Neural crest cell (in vitro differentiated cells): ENCODE measurements at places on chromosomes 13 and 19.
A peak's percentile ranks its signal among the peaks of the same experiment; 100 is the strongest.

DNA sequence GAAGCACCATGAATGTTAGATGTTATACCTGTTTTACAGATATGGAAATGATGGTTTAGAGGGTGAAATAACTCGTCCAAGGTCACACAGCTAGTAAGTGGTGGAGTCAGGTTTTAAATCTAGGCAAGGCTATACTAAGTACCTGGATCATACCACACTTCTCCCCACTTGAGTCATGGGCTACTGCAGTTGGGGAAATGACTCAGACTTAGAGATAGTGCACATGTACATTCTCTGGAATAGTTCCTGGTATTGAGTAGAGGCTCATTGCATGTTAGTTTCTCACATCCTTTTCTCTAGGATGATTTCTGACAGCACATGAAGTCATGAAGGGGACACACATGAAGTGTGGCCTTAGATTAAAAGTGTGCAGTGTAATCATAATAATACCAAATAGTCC is 76.2 kb upstream of the TNFSF11 start:
- DNase-seq, result no peak

GRCh38 chr19:7385062-7385461 is 36.3 kb downstream of the ARHGEF18 start:
- DNase-seq, result no peak

GRCh38 chr19:17778251-17778967 is 16.5 kb upstream of the B3GNT3 start:
- peak; percentile 50 for DNase-seq

DNA sequence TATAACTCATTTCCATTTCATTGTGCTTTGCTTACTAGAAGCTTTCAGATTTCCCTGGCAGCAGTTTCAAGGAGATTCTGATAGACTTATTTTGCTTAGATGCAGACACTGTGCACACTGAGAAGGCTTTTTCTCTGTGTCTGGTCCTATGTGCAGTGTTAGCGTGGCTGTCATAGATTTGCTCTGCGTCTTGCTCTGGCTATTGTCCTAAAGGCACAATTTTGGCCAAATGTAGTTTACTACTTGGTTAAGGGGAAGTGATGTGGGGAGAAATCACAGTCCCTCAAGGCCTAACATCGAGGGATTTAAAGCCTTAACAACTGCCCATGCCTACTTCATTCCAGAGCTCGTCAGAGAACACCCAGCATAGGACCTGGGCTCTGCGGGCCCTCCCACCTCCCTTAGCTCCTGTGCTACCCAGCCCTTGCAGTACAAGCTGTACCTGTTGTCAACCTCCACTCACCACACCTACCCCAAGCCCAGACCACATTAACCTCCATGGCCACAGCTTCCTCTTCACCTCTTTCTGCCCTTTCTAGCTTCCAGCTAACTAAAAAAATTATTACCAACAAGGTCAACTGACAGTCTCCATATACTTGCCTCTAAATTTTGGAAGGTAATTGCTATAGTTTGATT is 38.9 kb upstream of the KATNAL1 start:
- DNase-seq, result no peak

DNA sequence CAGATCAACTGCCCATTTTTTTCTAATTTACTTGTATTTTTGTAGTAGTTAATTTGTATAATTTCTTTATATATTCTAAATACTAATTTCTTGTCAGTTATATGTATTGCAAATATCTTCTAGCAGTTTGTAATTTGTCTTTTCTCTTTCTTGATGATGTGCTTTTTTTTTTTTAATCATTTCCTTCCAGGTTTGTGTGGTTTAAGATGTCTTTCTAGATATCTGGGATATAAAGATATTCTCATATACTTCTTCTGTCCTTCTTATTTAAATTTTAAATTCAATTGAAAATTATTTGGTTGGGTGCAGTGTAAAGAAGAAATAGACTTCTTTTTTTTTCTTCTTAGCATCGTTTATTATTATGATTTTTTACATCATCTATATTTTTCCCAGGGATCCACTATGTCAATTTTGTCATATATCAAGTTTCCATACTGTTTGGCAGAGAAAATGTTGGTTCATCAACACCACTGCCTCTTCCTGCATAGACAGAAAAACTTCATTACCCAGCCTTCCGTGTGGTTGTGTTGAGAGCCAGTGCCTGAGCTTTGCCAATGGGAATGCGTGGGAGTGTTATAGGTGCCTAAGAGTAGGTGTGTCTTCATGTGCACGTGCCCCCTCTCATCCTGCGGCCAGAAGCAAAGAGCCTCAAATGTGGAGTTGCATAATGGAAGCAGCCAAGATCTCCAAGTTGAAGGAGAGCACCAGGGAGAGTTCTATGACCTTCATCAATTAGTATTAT is 15.8 kb downstream of the CPB2 start:
- DNase-seq, result no peak

- no peak for DNase-seq
Measured at GRCh38 chr13:32647926-32648325, 61.7 kb downstream of the PDS5B start.

GRCh38 chr13:75411924-75412537 is 69.9 kb downstream of the TBC1D4 start:
- DNase-seq, result no peak

- DNase-seq, result no peak
Measured at GRCh38 chr19:3818466-3818865, 32.3 kb upstream of the MATK start.

- no peak for DNase-seq
Measured at GRCh38 chr13:55788548-55788947, 1352.2 kb upstream of the PRR20A start.

- DNase-seq, result no peak
Measured at GRCh38 chr13:52067237-52067636, 42.7 kb downstream of the UTP14C start.

- no peak for DNase-seq
Measured at GRCh38 chr19:10655457-10656312, 1.5 kb downstream of the ILF3 start.

DNA sequence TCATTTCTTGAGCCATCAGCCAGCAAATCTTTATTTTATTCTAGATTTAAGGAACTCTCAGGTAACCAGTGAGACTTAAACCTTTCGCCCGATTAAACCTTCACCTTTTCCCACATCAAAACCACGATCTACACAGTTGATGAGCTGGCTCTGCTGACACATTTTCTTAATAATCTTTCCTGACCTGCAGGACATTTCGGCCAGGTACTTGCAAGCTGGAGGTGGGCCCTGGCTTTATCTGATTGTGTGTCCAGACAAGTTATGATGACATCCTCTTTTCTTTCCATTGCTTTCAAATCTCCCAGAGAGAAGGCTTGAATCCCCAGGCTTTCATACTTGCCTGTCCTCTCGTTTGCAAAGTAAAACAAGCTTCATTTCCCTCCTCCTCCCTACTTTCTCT is 144.2 kb downstream of the EFNB2 start:
- no peak for DNase-seq

DNA sequence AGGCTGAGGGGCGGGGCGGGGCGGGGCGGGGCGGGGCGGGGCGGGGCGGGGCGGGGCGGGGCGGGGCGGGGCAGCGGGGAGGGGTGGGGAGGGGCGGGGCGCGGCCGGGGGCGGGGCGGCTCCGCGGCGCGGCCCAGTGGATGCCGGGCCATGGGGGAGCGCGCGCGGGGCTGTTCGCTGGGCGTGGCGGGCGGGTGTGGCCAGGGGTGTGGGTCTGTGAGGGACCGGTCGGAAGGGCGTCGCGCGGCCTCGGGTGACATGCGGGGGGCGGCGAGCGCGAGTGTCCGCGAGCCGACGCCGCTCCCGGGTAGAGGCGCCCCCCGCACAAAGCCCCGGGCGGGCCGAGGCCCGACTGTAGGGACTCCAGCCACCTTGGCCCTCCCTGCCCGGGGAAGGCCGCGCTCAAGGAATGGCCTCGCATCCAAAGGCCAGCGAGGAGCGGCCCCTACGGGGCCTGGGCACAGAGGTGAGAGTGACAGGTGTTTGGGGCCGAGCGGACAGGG is at the start of gene ZFP28:
Gene ZFP28 (plus strand): TSS at position 188 of the 503 bp plus-strand sequence. CDS start 71 bp downstream, at position 259.
- peak; percentile 50 for DNase-seq

GRCh38 chr13:100738176-100738855 is 63.7 kb upstream of the TMTC4 start:
- DNase-seq, result no peak

DNA sequence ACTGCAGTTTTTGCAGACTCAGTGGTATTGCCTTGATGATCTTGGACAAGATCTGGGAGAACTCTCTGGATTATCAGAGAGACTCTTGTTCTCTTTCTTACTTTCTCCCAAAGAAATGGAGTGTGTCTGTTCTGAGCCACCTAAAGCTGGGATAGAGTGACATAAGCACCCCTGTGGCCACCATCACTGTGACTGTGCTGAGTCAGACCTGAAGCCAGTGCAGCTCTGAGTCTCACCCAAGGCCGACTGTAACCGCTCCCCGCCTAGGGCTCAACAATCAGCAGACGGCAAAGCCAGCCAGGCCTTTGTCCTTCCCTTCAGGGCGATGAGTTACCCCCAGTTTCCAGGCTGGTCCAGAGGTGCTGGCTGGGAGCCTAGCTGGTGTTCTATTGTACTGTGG is 795.6 kb downstream of the UQCRFS1 start:
- DNase-seq, result no peak

DNA sequence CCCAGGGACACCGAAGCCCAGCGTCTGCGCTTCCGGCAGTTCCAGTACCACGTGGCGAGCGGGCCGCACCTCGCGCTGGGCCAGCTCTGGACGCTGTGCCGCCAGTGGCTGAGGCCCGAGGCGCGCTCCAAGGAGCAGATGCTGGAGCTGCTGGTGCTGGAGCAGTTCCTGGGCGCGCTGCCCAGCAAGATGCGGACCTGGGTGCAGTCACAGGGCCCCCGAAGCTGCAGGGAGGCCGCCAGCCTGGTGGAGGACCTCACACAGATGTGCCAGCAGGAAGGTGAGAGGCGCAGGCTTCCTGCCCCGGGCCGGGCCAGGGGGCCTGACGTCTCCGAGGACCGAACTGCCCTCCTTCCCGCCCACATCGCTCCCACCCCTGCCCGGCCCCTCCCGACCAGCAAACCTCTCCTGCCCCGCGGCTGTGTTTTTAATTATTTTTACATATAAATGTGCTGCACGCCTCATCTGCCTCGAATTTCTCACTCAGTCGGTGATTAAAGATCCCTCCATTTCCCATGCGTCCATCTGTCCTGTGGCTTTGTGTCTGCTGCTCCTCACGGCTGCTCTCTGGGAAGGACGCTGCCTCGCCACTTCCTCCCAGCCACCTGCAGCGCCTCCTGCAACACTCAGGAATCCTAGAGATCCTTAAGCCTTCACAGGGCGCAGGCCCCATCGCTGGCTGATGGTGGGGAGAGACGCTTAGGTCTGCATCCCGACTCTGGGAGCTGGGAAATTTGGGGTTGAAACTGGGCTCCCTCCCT is 4.3 kb downstream of the ZSCAN1 start:
- DNase-seq, result no peak

DNA sequence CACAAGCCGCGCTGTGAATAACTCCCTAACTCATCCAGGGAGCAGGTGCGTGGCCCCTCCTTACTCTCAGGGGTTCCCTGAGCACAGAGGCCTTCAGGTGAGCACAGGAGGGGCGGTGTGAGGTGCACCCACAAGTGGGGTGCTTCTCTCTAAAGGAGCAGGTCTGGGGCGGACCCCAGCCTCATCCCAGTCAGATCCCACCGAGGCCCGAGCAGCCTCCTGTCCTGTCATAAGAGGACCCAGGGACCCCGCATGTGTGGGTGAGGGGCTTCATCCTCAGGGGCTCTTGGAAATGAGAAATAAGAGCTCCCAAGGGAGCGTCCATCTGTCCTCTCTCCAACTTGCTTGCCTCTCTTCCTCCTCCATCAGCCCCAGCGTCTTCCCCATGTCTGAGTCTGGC is 3.0 kb upstream of the LILRA5 start:
- no peak for DNase-seq

GRCh38 chr19:4083677-4084546 is 17.2 kb upstream of the ZBTB7A start:
- no peak for DNase-seq

GRCh38 chr13:99626461-99627082 is 125.3 kb downstream of the TM9SF2 start:
- no peak for DNase-seq

DNA sequence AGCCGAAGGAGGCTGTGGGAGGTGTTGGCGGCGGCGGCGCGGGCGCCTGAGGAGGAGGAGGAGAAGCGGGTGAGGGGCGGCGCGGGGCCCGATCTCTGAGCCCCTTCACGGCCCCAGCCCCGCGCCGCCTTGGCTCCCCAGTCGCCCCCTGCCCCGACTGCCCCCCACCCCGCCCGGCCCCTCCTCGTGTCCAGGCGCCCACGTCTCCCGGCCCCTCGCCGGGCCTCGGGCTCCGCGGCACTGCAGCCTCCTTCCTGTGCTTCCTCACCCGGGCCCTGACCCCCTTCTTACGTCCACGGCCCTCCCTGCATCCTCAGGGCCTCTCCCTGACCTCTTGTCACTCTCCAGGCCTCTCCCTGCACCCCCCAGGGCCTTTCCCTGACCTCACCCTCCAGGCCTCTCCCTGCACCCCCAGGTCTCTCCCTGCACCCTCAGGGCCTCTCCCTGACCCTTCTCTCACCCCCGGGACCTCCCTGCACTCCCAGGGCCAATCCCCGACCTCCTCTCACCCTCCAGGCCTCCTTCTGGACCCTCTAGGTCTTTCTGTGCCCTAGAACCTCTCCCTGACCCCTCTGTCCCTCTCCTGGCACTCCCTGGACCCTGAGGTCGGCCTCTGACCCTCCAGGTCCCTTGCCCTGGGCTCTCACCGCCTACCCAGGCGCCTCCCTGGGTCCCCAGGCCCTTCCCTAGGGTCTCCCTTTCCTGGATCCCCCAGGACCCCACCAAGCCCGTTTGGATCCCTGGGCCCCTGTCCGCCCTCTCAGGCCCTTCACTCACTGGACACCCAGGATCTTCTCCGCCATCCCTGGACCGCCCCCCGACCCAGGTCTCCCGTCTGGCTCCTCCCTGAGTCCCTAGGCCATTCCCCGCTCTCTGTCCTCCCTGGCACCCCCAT is 460 bp downstream of the KMT5C start:
- DNase-seq, result no peak

DNA sequence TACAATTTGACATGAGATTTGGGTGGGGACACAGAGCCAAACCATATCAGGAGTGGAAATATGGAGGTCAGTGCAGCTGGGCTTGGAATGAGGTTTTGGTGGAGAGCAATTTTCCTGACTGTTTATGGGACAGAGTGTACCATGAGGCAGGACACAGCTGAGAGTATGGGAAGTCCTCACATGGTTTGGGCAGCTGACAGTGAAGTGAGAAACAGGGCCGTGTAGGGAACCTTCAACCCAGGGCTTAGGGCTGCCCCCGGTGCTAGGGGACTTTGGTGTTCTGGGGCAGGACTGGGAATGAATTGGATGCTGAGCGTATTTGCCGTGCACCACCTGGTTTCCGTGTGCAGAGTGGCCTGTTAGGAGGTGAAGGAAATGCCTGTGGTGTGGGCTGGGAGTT is 6.1 kb downstream of the ZNF548 start:
- no peak for DNase-seq

- no peak for DNase-seq
Measured at GRCh38 chr13:74778946-74779345, 644.7 kb upstream of the KLF12 start.
